Stimulated activated CD4-positive, alpha-beta T cell treated with anti-CD3 and anti-CD28 coated beads, Interleukin-1b, Interleukin-23, amount 100 ng/mL, for 1 hour (primary cell): ENCODE measurements at places on chromosomes 13 and 19.

DNA sequence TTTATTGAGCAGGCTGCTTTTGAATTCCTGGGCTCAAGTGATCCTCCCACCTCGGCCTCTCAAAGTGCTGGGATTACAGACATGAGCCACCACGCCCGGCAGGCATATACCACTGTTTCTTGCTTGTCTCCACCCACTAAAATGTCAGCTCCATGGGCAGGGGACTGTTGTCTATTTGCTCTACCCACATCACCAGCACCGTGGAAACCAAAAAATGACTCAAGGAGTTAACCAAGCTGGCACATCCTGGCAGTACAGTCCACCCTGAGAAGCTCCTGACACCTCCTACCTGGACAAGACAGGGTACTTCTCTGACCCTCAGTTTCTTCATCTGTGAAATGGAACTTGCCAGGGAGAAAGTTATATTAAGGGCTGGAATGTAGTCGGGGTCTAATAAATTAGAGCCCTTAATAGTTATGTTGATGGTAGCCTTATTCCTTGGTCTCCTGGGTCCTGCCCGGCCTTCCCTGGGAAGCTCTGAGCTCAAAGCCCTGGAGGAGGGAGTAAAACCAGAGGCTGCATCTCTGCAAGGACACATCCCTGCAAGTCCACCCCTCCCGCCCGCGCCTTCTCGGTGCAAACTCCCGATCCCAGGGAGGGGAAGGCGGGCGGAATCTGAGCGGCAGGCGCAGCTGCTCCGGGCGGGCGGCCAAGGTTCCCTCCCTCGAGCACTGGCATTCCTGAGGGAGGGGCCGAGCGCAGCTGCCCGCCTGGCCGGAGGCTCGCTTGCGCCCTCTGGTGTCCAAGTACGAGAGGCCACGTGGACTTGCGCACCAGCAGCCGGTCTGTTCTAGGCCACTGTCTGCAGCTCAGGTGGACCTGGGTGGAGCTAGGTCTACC, 14.1 kb downstream of the RDH8 start:
- peak; percentile 56 for DNase-seq

DNA sequence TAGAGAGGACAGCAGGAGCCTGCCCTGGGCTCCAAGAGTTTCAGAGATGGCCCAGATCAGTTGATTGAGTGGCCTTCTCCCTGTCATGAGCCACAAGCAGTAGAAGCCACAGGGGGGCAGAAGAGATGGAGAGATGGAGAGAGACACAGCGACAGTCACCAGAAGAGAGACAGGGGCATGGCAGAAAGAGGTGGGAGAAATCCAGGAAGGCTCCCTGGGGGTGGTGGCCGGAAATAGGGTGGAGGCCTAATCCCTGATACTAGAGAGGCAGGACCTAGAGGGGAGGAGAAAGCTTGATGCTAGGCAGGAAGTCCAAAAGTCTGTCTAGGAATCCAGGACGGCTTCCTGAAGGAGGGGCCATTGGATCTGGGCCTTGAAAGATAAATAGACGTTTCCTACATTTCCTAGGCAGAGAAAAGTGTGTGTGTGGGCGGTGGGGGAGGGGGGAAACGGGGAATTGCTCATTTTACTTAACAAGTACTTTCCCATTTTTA, 9.6 kb upstream of the TPM4 start:
- DNase-seq, result no peak

DNA sequence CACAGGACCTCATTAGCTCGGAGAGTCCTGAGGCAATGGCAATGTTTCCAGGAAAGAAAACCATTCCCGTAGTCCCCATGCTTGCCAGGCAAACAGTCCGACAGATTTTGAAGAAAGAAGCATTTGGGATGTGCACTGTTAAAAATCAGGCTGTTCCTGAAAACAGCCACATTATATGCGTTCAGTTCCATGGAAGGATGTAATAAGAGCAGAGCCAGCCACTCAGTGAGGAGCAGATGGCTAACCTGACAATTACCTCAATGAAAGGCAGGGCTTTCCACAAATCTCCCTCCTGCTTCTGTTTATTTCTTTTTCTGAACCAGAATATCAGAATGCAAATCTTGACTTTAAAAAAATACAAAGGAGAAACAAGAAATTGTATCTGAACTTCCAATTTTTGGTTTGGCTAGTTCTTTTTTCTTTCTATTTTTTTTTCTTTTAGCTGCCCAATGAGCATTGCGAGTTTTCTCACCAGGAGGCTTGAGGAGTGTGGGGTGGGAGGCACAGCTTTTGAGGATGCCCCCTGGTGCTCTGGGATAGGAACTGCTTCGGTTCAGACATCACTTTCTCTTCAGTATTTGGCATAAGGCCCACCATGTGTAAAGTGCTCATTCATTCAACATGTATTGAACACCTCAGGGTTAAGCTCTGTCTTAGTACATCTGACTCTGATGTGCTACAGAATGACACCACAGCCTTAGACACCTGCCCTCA, 124.2 kb downstream of the TBC1D4 start:
- DNase-seq, result no peak

GRCh38 chr19:6489278-6490061, 7.9 kb upstream of the DENND1C start:
- DNase-seq, result no peak

- DNase-seq, result no peak
These were observed 19.5 kb downstream of the MAN2B1 start for GRCh38 chr19:12647047-12647446.

DNA sequence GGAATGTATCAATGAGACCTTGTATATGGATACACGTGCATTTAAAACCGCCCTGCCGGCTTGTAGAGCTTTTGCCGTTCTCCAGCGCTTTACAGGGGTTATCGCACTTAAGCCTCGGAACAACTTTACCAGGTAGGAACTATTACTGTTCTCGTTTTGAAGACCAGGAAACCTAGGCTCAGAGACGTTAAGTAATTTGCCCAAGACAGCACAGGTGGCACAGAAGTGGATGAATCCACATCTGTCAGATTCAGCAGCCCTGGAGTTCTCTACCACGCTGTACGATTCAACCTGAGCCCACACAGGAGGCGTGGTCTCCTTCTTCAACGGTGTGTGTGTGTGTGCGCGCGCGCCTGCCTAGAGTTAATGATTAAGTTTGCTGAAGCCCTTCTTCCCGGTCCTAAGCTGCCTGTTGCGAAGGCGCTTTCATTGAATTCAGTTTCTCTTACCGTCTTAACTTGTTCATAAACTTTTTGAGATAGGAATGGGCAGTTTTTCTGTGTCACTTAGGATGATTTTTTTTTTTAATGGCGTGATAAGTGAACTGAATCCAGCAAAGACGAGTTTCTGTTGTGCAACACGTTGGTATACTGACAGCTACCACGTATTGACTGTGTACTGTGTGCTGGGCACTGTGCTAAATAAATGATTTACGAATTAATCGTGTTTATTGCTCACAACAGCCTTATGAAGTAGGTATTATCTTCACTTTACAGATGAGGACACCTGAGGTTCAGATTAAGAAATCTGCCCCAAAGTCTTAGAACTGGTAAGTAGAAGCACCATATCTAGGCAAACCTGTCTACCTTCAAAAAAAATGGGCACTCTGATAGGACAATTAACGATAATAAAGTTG, 67.4 kb downstream of the KCNRG start:
- peak; percentile 51 for DNase-seq

DNA sequence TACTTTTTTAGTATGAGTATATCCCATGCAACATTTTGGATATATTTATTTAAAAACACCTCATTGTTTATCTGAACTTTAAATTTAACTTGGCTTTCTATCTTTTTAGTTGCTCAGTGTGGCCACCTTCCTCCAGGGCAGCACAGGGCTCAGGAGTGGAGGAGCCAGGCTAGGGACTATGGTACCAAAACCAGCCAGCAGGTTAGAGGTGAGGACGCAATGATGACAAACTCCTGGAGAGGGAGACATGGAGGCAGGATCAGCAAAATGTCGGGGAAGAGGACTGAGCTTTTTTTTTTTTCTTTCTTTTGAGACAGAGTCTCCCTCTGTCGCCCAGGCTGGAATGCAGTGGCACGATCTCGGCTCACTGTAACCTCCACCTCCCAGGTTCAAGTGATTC, 29.6 kb upstream of the CALM3 start:
- no peak for DNase-seq

- DNase-seq, result no peak
These were observed 12.7 kb upstream of the ZNF43 start for GRCh38 chr19:21848706-21849105.

DNA sequence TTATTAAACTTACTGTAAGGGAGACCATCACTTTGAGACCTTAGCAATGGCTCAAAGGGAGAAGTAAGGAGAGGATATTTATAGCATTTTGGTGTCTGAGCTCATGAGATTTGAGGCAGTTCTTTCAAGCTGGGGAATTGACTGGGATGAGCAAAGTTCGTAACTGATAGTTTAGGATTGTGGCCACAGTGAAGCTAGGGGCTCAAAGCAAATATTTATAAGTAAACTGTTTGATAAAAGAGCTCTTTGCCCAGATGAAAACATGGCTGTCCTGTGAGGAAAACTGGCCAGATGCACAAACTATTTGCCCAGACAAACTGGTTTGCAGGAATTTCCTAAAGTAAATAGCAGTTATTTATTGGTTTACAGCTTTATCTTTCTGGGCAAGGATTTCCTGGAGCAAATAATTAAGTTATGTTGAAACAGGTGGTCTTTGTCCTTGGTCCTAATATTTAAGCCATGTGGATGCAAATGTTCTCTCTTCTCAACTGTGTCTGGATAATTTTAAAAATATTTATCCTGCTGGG, 59.7 kb upstream of the TMTC4 start:
- DNase-seq, result no peak

GRCh38 chr19:35331551-35332214, 2.7 kb downstream of the CD22 start:
- DNase-seq, result no peak

- DNase-seq, result no peak
These were observed 859 bp downstream of the ZNF433 start for GRCh38 chr19:12034620-12035019.

DNA sequence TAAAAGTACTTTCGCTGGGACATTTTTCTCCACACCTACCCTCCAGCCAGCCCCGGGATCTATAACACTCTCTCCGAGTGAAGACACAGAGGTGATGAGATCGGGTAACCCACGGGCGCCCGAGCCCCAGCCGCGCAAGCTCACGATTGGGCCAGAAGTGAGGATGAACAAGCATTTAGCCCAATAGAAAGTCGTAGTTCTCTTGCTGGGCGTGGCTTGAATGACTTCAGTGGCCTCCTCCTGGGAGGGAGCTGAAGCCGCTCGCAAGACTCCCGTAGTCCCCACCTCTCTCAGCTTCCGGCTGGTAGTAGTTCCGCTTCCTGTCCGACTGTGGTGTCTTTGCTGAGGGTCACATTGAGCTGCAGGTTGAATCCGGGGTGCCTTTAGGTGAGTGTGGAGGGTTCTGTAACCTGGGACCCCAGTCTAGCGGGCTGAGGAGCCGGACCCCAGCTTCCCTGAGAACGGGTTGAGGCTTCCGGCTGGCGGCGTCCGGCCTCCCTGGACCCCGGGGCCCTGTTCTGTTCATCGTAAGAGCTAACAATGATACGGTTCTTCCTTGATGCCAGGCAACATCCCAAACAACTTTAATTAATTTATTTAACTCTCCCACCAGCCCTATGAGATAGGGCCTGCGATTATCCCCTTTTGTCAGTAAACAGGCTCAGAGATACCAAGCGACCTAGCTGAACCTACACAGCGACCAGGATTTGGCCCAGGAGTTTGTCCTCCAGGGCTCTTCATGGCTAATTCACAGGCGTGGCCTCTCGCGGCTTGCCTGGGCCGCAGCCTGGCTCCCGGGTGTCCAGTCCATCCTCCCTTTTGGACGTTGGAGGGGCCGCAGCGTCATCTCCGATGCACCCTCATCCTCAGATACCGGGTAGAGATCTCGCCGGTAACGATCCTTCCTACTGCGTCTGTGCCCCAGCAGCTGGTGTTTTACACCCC, at the start of gene COX6B1:
Gene COX6B1, plus strand, starts transcription at position 307 of the 945 bp plus-strand sequence. CDS start 2,921 bp downstream, outside the sequence.
- peak; percentile 69 for DNase-seq

DNA sequence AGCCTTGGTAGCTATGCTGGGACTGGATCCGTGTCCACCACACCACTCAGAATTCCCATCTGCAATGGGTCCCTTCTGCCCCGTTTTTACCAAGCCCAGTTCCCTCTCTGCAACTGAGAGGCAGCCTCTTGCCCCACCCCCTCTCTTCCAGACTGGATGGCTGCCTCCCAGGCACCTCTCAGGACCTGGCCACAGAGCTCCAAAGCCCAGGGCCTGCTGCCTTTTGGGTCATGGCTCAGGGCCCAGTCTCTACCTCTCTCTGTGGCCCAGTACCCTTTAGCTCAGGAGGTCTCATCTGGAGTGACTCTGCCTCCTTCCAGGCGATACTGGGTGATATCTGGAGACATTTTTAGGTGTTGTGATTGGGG, 10.3 kb upstream of the ZBTB7A start:
- no peak for DNase-seq

GRCh38 chr19:7211191-7211951, 82.8 kb downstream of the INSR start:
- no peak for DNase-seq

- DNase-seq, result no peak
These were observed 287.2 kb downstream of the FOXO1 start for GRCh38 chr13:40379196-40379595.

- DNase-seq, result no peak
These were observed 1.3 kb downstream of the CCDC8 start for GRCh38 chr19:46411925-46412649.

DNA sequence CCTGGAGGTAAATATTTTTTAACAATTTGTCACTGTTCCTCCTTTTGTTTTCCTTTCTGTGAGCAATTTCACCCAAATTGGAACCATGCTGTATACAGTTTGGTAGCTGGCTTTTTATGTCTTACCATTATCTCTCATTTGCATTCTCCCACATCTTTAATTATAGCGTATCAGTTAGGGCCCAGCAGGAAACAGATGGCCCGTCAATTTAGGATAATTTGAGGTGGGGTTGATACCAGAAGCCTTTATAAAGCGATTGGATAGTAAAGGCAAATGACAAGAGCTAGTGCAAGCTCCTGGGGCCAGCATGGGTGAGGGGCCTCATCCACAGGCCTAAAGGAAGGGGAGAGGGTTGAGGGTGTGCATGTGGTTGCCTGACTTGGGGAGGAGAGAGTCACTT, 3.8 kb upstream of the IFNL4 start:
- no peak for DNase-seq

GRCh38 chr13:74070513-74070912, 63.7 kb downstream of the KLF12 start:
- DNase-seq, result no peak

DNA sequence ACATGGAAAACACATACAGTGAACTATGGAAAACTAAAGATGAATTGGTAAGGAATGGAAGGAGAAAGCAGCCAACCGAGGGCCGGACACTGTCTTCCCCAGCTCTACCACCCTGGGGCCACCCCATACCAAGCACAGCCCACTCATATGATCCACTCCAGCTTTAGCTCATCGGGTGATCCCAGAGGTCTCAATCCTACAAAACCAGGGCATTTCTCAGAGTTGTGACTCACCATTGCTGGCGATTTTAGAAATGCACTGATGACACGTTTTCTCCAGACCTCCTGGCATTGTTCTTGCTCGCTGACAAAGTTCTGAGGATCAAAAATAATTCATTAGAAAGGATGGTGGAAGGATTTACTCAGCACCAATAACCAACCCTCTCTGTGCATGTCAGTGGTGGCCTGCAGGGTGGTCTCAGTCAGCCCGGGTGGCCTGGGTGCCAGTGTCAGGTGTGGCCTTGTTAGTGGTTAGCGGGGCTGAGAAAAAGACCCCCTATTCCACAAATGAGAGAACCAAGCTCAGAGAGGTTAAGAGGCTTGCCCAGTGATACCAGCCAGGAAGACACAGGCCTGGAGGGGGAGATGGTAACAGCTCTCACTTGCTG, 6.6 kb downstream of the TMEM272 start:
- DNase-seq, result no peak
